ENCODE measurements at places on chromosomes 12 and 14. TPM values are rescaled to one million over a fixed set of nuclear protein-coding genes. Genes with fewer than 3 reads are reported as not detected.

Gene PRH2
- total RNA-seq, result not detected

Gene GLIPR1L1
- under 0.01 TPM for total RNA-seq

Gene AQP6
- not detected for total RNA-seq

Gene SERPINA6
- not detected for total RNA-seq

Gene CACNA2D4
- total RNA-seq, result not detected

Gene GZMH
- total RNA-seq, result not detected

Gene TMEM63C
- 8.6 TPM for total RNA-seq

Gene KCNJ8
- 6.5 TPM for total RNA-seq

GRCh38 chr14:65168840-65169239, 66.5 kb upstream of the MAX start:
- DNase-seq, result no peak

- no peak for DNase-seq
Measured at GRCh38 chr14:61620130-61620946, 75.0 kb upstream of the HIF1A start.

DNA sequence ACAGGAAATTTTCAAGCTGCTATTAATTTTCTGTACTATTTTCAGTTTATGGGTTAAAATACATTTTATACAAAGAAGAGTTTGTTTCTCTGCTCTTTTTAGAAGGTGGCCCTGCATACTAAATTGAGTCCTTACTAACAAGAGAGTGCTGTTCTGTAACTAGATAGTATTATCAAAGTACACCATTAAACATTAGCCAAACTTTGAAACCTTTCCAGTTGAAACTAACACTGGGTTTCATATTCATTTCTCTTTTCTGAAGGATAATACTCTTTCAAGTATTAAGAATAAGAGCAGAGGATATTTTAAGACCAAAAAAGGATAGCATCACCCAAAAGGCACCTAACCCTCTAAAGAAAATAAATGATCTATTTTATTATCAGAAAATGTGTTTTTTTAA, 47.2 kb downstream of the PEBP1 start:
- DNase-seq, result no peak

DNA sequence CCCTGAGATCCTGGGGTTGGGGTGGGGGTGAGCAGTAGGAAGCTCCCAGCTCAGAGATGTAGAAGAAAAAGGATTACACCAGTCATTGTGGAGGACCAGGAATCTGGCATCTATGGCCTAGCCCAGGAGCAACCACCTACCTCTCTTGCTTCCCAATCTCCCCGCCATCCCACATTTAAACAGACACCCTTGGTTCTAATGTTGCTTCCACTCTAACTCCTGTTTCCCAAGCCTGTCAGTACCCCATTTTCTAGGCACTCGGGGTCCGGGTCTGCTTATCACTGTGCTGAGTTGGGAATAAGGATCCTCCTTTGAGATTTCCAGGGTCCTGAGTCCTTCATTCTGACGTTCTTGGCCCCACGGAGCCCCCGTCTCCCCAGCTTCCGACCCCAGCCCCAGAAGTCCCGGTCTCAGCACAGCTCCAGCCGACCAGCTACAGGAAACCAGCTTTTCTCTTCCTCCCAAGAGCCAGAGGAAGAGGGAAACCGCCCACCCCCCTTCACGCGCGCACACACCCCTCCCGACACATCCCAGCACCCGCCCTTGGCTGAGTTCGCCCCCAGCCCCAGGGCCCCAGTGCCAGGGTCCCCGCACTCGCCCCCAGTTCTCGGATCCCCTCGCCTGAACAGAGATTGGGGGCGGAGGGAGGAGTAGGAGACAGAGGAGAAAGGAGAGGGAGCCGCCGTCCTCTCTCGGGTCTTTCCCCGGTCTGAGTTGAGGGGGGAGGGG, 1.2 kb downstream of the ITGA5 start:
- no peak for DNase-seq

DNA sequence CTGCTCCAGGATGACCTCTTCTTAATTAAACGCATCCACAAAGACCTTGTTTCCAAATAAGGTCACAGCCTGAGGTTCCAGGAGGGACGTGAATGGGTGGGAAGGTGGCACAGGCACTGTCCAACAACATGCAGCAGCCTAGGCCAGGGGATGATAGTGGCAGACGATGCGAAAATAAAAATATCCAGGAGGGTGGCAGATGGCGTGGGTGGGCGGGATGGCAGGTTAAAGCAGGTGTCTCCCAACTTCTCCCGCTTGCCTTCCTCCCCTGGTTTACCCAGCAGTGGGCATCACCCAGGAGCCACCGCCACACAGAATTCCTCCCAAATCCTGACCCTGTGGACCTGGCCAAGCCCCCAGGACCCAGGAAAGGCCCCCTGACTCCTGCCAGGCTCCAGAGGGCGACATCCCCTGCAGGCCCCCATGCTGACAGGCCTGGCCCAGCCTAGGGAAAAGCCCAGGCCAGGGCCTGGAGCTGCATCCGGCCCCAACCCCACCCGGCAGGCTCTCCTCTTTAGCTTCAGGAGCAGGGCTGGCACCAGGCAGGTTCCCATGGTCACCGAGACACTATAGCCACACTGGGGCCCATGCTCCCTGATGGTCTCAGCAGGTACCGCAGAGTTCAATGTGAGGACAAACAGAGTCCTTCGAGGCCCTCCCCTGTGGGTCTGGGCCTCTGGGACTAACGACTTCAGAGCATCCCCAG, 9.7 kb downstream of the NCOR2 start:
- no peak for DNase-seq

GRCh38 chr12:81809113-81809777, 50.1 kb upstream of the PPFIA2 start:
- no peak for DNase-seq

DNA sequence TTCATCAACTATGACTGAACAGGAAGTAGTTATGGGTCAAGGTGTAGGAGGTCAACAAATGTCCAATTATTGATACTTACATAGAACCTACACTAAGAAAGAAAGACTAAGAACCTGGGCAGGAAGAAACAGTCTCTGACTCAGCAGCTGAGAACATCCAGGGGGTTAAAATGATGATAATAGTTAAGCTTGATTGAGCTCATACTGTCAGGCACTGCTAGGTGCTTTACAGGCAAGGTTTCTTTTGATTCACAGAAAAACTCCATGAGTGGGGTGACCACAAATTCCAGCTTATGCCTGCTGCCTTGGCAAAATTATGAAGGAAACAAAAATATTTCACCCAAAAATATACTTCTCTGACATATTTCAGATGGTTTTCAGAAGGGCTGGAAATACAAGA, 75.0 kb downstream of the ACADS start:
- no peak for DNase-seq

- DNase-seq, result no peak
Measured at GRCh38 chr12:76007640-76008039, 23.9 kb downstream of the PHLDA1 start.

- no peak for DNase-seq
Measured at GRCh38 chr14:93905623-93906022, 21.5 kb upstream of the FAM181A start.

DNA sequence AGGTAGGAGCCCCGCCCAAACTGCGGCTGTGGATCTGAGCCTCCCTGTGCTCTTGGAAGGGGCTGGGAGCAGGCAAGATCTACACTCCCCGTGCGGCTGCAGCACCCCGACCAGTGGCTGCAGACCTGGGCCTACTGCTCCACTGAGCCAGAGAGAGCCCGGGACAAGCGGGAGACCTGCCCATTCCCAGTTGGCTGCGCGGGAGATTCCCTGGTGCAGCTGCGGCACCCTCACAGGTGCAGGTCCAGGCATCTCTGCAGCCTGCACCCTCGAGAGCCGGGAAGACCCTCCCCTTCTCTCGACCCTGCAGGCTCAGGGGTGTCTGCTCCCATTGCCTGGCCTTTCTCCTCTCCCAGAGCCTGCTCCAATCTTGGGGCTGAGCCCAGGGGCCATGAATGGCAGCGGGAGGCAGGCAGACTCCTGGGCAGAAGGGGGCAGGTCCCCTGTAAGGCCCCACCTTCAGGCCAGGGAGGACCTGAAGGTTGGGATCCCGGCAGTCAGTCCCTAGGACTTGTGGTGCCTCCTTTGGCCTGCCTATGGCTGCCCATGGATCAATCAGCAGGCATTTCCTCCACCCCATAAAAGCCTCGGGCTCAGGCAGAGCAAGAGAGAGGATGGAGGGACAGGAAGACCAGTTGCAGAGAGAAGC, 8.8 kb upstream of the A2M start:
- DNase-seq, result no peak

DNA sequence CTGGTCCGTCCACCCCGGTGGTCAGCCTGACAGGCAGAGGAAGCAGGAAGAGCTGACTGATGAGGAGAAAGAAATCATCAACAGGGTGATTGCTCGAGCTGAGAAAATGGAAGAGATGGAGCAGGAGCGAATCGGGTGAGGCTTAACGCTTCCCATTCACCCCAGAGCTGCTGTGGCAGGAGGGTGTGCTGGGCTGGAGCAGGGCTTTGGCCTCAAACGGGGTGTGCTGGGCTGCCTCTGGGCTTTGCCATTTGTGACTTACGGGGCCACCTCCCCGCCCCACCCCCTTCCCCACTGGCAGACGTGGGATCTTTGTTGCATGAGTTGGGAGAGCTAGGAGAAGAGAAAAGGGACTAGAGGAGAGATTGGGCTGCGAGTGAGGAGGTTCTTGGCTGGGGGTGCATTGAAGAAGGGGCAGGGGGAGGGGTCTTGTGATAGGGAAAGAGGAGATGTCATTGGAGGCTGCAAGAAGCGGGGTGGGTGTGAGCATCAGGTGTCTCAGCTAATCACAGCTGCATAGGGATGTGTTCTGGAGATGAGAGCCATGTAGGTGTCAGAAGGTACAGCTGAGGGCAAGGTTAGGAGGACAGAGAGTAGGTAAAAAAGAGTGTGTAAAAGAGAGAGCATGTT, 56.3 kb downstream of the RPH3A start:
- no peak for DNase-seq

DNA sequence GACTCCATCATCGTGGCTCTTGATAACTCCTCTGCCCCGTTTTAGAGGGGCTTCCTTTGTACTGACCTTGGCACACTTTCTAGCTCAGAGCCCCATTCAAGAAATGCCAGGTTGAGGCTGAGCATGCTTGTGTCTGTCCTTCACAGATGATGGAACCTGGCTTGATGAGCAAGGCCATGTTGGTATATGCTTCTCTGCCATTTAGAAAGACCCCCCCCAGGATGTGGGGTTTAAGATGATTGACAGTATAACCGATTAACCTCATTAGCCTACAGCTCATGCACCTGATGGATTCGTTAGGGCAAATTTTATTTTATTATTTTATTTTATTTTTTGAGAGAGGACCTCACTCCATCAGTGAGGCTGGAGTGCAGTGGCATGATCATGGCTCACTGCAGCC, 21.0 kb downstream of the BATF start:
- no peak for DNase-seq

DNA sequence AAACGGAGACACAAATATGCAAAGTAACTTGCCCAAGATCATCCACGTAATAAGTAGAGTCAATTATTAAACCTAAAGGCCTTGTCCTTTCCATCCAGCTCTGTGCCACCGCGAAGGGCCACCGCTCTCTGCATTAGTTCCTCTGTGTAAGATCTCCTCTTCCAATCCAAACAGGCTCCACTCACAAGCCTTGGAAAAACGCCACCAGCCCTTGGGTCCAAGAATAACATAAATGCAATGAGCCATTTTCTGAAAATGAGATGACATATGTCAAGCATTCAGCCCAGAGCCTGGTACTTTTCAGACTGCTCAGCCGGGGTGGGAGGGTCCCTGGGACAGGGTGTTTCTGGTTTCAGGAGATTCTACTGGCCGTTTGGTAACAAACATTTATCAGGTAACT, 30.0 kb downstream of the DGLUCY start:
- no peak for DNase-seq

GRCh38 chr12:110689281-110690126, 589 bp upstream of the HVCN1 start:
- peak; percentile 49 for DNase-seq

GRCh38 chr14:90301668-90302090, 30.1 kb downstream of the NRDE2 start:
- peak; percentile 57 for DNase-seq

DNA sequence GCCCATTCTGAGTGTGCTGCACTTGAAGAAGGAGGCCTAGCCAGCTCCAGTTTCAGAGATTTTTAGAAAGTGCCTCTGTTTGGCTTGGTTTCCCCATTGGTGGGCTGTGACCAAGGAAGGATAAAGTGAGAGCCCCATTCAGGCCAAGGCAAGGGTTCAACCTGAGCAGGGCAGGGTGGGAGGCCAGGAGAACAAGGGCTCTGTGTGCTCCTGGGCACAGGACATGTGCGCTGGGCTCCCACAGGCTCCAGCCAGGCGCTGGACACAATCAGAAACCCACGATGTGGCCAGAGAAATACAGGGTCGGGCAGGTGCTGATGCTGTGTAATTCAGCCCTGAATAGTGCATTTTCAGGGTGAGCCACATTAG, 23.1 kb downstream of the WSCD2 start:
- DNase-seq, result no peak

DNA sequence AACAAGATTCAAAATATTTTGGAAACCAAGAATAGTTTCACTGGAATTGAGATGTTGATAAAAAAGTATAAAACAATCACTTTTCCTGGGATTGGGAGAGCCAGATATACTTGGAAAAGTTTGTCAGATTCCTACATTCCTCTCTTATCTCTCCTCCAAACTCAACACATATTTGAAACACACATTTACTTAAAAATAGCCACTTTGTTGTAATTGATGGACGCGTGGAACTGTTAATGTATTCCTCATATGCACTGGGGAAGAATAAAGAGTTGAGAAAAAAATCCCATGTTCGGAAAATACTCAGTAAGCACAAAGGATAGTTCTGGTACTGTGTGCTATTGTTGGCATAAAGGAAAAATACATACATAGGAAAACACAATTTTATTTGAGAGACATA, 195.6 kb upstream of the FLRT2 start:
- DNase-seq, result no peak

DNA sequence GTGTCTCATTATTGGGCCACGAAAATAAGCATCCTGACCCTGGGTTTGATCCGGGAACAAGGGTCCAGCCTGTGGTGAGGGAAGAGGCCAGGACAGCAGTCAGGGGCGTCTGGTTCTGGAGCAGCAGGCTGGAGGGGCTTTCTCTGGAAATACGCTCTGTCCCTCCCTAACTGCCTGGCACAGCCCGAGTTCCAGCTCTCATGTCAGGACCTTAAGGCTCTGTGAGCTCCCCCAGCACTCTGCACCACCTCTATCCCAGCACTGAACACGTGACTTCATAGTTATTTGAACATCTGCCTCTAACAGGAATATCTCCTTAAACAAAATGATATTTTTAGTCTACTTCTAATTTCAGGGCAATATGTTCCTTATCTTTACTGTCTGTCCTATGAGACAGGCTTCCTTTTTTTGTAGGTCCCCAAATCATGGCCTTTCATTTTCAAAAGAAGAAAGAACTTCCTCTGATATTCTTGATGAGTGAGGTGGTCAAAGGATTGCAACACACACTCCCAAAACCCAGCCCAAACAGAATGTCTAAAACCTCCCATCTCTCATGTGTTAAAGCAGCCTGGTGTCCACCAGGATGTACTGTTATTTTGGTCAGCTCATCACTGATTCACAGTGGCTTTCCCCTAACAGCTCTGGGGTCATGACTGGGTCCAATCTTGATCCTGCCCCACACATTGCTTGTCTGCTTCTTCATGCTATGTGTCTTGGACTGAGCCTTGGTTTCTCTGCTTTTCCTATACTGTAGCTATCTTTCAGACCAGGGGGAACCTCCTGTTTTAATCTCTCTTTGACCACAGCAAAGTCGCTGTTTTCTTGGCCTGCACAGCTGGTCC, 9.7 kb downstream of the AQP6 start:
- no peak for DNase-seq
